ENCODE measurements at places on chromosomes 4 and X.

DNA sequence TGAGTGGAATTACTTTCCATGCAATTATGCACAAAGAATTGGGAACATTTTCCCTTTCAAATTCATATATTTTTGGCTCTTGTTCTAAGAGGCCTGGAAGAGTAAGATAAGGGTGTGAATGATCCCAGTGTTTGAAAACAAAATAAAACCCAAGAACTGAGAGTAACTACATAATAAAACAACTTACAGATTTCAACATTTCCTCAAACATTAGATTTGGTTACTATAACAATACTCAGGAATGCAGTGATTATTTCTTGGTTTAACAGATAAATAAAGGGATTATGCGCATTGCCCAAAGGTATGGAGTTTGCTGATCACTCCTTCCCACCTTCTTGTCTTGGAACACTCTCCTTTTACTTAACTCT, 292.5 kb downstream of the CAMK2D start:
- no peak for DNase-seq

GRCh38 chrX:127317159-127317558, 497.6 kb downstream of the PRR32 start:
- DNase-seq, result no peak

DNA sequence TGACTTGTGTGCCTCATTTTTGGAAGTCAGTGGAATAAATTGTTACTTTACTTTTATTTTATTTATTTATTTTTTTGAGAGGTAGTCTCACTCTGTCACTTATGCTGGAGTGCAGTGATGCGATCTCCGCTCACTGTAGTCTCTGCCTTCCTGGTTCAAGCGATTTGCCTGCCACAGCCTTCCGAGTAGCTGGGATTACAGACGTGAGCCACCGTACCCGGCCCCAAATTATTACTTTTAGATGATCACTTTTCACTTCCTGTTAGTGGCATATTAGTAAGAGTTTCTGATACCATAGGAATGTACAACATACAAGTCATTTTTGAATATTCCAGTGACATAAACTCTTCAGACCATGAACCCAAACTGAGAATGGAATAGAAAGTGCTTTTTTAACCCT, 611.0 kb upstream of the MAGEB2 start:
- DNase-seq, result no peak

DNA sequence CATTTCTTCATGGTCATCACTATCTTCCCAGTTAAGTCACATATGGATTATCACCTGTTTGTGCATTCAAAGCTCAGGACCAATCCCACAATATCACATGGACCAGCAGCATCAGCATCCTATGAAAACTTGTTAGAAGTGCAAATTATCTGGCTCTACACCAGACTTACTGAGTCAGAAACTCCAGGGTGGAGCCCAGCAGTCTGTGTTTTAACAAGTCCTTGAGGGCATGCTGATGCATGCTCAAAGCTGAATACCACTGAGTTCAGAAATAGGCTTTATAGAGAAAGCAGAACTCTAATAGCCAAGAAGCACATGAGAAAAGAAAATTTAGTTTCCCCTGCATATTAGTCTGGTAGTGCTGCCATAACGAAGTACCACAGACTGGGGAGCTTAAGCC, 62.4 kb upstream of the GABRQ start:
- DNase-seq, result no peak

- no peak for DNase-seq
Measured at GRCh38 chr4:8710946-8711345, 118.4 kb downstream of the CPZ start.
